ENCODE measurements at places on chromosomes 5 and 9.

DNA sequence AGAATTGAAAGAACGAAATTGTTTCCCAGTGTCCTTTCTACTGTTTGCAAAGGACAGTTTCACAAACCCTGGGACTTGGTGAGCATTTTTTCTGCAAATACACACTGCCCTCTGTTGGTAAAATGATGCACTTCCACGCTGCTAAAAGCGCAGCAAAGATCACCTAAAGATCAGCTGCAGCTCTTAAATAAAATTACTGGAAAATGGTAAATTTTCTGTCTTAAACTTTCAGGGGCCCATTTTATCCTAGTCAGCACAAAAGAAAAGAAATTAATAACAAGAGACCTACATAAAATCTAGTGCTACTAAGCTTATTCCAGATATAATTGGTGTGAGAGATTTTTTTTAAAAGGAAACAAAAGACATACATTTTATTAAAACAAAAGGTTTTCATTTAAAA, 566.0 kb downstream of the CAAP1 start:
- peak; percentile 22 for DNase-seq

- DNase-seq, result no peak
Measured at GRCh38 chr5:35954175-35954574, 15.8 kb upstream of the CAPSL start.

DNA sequence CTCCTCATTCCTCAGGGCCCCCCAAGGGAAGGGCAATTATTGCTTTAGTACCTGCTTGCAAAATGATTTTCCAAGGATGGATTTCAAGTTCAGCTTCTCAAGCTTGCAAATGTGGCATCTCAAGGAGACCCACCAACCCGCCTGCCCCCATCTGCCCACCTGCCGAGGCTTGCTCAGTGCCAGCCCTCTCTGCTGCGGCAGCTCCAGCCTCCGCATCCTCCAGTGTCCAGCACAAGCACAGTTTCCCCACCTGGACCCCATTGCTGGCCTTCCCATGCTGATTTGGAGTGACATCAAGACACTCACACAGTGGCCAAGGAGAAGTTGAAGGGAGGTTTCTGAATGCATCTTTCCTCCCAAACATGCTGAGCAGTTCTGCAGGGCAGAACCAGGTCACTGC, 31.2 kb downstream of the MED10 start:
- no peak for DNase-seq

- DNase-seq, result no peak
Measured at GRCh38 chr9:125700791-125701190, 6.2 kb downstream of the MAPKAP1 start.

DNA sequence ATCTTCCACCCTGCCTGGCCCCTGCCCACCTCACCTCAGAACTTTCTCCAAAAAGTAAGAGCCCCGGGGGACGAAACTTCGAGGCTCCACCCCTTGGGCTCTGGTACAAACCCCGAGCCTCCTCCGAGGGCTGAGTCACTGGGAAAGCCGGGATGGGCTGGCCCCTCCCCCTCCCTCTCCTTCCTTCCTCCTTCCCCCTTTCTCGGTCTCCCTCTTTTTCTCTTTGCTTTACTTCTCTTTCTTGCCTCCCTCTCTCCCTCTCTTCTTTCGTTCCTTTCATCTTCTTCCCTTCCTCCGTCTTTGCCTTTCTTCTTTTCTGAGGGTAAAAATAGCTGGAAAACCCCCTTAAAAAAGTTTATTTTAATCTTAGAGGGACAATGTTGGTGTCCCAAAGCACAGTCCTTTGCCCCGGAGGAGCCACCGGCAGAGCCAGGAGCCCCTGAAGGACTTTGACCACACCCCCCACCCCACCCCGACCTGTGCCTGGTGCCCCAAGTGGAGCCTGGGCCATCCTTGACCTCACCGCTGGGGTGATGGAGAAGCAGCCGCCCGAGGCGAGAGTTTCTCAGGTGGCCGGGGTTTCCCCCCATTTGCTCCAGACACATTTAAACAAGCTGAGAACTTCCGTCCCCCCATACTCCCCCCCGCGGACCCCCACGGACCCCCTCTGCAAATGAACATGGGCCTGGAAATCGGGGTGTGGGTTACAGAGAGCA, 5.7 kb upstream of the NOTCH1 start:
- no peak for DNase-seq

DNA sequence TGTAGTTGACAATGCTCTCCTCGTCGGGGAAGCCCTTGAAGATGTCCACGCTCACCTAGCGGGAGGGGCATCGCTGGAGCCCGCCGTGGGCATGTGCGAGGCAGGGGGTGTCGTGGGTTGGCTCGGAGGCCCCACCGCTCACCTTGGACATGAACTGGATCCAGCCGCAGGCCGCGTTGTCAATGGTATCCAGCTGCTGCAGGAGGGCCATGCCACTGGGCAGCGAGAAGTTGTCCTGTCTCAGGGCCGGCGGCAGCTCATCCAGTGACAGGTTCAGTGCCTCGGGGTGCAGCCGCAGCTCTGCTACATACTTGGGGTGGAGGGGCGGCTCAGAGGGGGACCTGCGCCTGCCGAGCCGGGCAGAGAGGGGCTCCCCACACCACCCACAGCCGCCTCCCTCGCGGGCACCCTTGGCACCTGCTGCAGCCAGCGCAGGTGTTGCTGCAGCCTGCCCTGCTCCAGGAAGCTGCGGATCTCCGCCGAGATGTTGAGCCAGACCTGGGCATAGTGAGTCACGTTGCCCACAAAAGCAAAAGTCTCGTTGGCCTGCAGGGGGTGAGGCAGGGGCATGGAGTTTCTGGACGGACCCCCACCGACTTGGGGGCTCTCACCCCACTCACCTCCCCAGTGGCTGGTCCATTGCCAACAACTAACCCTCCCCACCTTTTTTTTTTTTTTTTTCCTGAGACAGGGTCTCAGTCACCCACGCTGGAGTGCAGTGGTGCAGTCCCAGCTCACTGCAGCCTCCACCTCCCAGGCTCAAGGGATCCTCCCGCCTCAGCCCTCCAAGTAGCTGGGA, 9.1 kb downstream of the ABCA2 start:
- no peak for DNase-seq

- no peak for DNase-seq
Measured at GRCh38 chr5:68110264-68110663, 105.3 kb upstream of the PIK3R1 start.

GRCh38 chr9:33104401-33104800, 27.9 kb upstream of the SMU1 start:
- no peak for DNase-seq

GRCh38 chr9:37740128-37740527, 13.5 kb upstream of the TRMT10B start:
- DNase-seq, result no peak

DNA sequence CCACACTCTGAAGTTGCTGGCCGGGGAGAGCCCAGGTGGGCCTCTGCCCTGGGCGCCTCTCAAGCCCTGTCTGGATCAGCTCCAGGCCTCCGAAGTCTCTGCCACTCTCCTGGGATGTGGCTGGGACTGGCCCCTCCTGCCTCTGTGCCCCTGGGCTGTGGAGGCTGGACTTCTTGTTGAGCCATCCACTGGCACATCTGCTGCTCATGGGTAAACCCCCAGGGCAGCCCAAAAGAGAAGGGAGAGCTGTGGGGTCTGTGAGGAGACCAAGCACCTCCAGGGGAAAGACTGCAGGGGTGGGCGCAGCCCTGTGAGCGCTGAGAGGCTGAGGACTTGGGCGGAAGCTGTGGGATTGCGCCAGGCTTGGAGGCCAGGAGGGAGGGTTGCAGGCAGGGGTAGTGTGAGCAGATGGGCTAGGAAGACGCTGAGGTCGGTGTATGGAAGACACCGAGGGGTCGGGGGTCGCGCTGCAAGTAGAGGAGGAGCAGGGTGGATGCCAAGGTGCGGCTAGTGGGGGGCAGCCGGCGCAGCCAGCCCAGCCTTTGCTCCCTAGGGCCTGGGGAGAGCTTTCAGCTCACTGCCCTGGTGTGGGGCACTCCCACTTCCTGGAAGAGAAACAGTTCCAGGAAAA, 118.1 kb downstream of the WNK2 start:
- no peak for DNase-seq

DNA sequence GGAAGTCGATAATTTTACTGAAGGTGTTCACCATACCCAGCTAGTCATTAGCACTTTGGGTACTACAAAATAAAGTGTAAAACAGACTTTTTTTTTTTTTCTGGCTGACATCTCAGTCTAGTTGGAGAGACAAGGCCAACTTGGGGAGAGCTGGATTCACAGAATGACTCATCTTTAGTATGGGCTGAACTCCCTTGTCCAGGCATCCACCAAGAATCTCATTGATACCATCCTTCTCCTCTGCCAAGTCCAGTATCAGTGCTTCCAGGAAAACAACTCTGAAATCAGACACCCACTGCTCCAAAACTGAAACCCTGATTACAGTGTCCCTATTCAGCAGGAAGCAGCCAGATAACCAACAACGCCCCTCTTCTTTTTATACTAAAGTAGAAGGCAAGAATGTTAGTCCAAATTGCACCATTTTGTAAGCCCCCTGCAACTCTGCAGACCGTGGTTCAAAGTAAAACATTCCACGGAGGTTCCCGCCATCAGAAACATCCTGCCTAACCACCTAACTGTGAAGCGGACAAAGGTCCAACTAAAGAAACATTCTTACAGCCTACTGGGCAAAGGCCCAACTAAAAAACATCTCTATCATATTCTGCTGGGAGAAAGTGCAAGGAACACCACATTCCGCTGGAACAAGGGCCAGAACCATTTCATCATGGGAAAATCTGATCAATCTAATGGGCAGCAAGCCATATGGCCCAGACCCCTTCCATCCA, 728.2 kb downstream of the BRINP1 start:
- DNase-seq, result no peak

DNA sequence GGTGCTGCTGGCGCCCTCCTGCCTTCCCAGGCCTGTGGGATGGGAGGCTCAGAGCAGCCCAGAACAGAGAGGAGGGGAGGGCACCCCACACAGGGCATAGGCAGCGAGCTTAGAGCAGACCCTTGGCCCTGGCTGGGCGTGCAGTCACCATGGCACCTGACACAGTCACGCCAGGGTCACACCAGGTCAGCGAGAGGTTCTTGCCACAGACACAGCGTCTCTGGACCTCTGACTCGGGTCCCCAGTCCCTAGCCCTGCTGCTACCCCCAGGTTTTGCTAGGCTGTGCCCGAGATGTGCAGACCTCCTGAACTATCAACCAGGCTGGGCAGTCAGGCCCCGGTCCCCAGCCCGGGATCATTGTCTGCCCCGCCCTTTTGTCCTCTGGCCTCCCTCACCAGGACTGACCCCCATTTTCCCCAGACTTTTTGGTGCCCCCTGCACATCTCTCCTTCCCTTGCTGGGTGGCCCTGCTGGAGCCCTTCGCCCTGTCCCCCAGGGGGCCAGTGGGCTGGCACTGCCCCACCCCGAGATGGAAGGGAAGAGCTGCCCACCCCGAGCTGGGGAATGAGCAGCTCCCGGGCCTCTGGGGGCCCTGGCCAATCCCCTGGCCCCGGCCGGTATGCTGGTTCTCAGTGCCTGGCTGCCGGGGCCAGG, 24.5 kb upstream of the NOTCH1 start:
- no peak for DNase-seq
